Right lung (tissue), 10 donors: ENCODE measurements at places on chromosomes 12 and 14.

GRCh38 chr12:130120012-130120805, 42.1 kb upstream of the FZD10 start:
- DNase-seq = no peak

DNA sequence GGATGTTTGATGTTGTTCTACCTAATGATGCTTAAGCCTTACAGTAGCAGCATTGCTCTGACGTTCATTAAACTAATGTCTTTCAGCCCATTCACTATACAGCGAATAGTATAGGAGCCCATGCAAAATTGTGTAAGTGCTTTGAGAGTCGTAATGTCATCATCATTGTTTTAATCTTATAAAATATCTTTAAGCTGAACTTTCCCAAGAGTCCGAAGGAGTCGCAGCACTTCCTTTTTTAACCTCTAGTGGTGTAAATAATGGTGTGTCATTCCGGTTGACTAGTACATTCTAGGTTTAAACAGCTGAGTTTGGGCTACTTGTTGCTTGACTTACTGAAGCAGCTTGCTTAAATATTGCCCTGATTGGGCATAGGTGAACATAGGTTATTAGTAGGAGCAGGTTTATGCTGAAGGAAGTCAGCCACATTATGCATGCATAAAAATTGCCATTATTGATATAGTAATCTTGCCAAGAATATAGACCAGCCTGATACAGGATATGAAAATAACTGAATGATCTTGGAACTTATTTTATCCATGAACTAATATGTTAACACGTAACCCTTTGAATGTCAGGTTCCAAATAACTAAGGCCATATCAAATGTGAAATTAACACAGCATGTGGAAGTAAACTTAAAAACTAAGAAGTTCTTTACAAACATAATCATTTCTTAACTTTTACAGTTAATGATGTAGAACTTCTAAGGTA, 2.6 kb downstream of the WNK1 start:
- DNase-seq = no peak

- no peak for DNase-seq
These were observed 1170.7 kb downstream of the BCL11B start for GRCh38 chr14:98101323-98101722.

DNA sequence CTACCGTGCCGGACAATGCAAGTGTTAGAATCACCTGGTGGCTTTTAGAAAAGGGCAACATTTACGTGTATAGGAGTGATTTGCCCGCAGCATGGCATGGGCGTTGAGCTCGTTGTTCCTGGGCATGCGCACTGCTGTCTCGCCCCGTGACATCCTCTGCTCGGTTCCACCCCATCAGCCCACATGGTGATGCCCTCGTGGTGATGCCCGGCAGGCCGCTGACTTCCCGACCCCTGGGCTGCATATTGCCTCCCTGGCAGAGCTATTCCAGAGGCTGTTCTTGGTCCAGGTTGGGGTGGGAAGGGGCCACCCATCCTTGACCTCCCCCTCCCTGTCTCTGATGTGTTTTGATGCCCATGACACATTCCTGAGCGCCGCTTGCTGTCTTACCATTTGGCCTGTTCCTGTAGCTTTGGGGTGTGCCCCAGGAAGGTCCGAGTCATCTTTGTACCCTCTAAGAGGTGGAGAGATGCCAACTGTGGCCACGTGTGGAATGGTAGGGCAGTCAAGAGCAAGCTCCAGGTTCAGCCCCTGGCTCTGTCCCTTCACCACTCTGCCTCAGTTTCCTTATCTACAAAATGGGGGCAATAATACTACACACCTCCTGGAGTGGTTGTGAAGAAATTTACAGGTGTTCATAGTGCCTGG, 4.8 kb downstream of the HIP1R start:
- DNase-seq = no peak

- no peak for DNase-seq
These were observed 42.6 kb upstream of the SYCP3 start for GRCh38 chr12:101781834-101782233.

- no peak for DNase-seq
These were observed 46.9 kb downstream of the CNOT2 start for GRCh38 chr12:70290116-70290515.

- DNase-seq = no peak
These were observed 27.9 kb downstream of the C12orf50 start for GRCh38 chr12:88001327-88001726.

GRCh38 chr12:94230357-94230905, 82.1 kb downstream of the PLXNC1 start:
- DNase-seq = no peak

DNA sequence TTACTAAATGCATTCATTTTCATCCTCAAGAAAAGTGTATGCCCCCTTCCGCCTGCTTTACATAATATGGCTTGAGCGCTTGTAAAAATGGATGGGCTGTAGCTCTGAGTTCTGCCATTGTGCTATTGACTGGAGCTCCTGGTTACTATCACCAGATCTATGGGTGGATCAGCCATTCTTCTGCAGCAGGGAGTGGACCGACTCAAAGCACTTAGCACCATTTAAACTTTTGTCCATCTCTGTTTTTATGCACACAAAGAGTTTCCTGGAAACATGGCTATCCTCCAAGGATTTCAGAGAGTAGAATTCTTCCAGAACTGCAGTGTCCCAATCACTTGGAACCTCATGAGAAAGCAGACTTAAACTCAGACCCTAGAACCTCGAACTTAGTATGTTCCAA, 4.5 kb upstream of the NUMB start:
- no peak for DNase-seq

DNA sequence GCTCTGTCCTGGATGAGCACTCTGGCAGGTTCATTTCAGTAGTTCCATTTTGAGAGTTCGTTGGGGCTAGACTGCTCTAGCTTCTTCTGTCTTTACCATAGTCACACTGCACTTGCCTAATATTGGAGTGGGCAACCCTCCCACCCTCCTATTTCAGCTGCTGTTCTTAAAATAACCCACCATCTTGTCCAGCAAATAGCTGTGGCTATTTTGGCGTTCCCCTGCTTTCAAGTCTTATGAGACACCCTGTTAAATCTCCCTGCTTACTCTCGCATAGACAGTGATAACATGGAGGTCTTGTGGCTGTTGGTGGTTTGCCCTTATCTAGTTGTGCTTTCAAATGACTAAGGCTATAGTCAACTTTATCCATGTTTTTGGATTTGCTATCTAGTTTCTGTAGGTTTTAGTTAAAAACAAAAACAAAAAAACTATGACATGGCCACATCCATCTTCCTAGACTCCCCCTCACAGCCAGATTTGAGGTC, 65.5 kb downstream of the LRP6 start:
- no peak for DNase-seq

DNA sequence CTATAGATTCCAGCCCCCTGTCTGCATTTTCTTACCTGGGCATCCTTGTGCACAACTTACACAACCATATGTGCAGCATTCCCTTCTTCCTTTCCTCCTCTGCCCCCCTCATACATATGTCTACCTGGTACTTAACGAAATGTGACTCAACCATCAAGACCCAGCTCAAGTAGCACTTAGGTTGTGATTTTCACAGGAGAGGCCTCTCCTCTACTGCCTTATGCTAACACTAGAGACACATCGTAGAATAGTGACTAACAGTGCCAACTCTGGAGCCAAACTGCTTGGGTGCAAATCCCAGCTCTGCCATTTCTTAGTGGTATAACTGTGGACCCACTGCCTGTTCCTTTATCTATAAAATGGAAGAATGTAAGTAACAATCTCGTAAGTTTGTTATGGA, 24.1 kb upstream of the PLEKHA5 start:
- no peak for DNase-seq

GRCh38 chr14:34348592-34348991, 113.4 kb downstream of the SPTSSA start:
- no peak for DNase-seq

GRCh38 chr14:75315144-75315543, 36.5 kb downstream of the FOS start:
- peak; percentile 56 for DNase-seq

DNA sequence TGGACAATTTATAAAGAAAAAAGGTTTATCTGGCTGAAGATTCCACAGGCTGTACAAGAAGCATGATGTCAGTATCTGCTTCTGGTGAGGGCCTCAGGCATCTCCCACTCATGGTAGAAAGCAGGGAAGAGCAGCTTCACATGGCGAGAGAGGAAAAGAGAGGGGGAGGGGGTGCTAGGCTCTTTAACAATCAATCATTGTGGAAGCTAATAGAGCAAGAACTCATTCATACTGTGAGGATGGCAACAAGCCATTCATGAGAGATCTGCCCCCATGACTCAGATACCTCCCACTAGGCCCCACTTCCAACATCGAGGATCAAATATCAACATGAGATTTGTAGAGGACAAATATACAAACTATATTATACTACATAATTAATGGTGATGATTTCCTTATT, 361.9 kb upstream of the FAR2 start:
- no peak for DNase-seq

DNA sequence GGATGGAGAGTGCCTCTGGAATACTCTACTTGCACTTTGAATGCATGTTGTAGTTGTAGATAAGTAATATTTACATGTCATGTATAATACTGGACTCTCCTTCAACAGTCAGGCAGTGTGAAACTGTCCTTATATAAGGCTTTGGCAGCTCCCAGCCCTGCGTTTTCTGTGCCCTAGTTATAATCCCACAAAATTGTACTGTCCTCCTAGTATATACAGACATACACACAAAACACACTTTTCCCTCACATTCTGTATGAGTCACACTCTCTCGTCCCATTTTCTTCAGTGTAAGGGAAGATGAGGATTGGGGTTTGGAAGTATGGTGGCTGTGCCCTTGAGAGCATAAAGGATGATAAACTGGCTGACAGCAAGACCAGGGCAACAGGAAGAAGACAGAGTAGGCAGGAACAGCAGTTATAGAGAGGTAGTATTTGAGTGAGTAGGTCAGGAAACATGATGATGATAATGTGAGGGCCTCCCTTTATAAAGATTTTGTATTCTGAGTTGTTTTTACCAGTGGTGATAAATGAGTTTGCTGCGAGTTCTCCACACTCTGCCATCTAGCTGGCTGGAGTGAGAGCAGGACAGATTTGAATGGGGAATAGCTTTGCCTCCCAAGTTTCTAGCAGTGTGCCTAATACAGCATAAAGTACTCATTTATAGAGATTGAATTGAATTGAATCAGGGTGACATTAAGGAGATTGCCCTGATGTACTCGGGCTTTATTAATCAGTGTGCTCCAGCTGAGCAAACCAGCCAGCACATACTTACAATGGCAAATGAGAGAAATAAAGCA, 5.0 kb downstream of the CREBL2 start:
- no peak for DNase-seq

- DNase-seq = no peak
These were observed 29.8 kb downstream of the CALM1 start for GRCh38 chr14:90426663-90427062.

DNA sequence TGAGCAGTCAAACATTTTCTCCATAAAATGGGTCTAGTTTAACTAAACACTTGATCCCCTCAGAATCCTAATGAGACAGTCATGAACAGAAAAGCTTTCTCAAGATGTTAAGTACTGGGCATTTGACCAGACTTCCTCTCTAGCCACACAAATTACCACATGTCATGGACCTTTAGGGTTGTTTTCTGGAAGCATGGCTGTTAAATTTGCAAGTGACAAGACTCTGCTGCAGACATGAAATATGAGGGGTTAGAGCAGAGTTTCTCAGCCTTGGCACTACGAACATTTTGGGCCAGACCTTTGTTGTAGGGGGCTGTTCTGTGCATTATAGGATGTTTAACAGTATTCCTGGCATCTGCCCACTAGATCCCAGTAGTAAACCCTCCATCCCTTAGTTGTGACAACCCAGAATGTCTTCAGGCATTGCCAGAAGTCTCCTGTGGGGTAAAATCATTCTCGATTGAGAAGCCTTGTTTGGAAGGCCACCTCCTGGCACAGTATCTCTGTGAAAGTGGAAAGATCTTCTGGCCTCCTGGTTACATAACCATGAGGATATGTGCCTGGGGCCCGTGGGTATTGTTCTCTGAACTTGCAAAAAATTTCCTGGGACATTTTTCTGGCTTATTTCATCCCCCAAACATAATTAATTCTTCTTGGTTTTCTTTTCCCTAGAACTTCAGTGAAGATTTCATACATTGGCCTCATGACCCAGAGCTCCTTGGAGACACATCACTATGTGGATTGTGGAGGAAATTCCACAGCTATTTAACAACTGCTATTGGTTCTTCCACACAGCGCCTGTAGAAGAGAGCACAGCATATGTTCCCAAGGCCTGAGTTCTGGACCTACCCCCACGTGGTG, 4.3 kb downstream of the TMEM106C start:
- no peak for DNase-seq

GRCh38 chr12:17992002-17992656, 97.9 kb downstream of the RERGL start:
- peak; percentile 8 for DNase-seq

GRCh38 chr14:105220699-105221597, 27.4 kb upstream of the BTBD6 start:
- no peak for DNase-seq

- DNase-seq = no peak
These were observed 491.8 kb downstream of the PCNX1 start for GRCh38 chr14:71399057-71399487.

DNA sequence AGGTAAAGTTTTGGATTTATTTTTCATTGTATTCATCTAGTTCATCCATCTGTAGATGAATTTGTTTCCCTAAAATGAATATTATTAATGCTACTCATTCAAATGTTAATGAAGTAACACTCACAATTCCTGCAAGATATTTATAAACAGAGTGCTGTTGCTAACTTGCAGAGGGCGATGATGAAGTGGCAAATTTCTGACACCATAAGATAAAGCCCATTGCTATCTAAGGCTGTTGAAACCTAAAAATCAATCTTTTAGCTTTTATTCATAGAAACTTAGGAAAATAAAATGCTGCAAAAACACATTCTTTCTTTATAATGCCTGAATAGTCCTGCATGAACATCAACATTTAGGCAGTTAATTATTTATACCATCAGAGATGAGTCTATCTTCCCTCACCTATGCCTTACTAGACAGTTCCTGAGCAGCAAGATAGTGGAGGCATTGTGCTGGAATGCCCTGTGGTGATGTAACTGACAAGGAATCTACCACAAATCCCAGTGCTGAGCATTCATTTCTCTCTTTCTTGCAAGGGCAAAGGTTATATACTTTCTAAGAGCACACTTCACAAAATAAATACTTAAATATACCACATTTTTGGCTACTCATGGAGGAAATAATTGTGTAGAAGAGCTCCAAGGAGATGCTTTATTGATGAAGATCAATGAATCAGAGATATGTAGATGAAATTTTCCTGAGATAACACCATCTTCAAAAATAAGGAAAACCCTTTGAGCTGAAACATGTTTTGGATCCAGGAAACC, 57.6 kb downstream of the LMNTD1 start:
- no peak for DNase-seq

GRCh38 chr12:94990222-94990621, 13.3 kb downstream of the NDUFA12 start:
- DNase-seq = no peak

GRCh38 chr14:49991491-49991890, 98.6 kb downstream of the ARF6 start:
- no peak for DNase-seq

- no peak for DNase-seq
These were observed 48.4 kb upstream of the FOS start for GRCh38 chr14:75230140-75230792.

- peak; percentile 42 for DNase-seq
These were observed 29.4 kb downstream of the PLEKHA5 start for GRCh38 chr12:19158923-19159322.
